ENCODE measurements at places on chromosomes 2 and 18.
A peak's percentile ranks its signal among the peaks of the same experiment; 100 is the strongest.

DNA sequence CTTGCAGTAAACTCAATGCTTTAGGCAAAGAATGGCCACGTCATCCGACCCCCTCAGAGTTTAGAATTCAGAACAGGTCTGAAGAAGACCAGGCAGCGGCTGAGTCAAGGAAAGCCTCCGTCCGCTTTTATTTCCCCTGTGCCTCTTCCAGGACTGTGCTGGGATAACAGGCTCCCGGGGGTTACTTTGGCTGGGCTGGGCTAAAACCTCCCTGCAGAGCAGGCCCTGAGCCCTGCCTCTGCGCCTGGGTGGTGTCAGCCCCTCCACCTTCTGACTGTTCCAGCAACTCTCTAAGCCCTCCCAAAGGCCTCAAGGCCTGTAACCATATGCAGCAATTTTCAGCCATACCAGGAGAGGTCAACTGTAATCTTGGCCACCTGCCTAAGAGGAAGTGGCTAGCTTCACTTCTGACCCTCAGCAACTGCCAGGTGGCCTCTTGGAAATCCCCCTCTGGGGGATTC lies 166.5 kb downstream of the RPIA start:
- no peak for DNase-seq

DNA sequence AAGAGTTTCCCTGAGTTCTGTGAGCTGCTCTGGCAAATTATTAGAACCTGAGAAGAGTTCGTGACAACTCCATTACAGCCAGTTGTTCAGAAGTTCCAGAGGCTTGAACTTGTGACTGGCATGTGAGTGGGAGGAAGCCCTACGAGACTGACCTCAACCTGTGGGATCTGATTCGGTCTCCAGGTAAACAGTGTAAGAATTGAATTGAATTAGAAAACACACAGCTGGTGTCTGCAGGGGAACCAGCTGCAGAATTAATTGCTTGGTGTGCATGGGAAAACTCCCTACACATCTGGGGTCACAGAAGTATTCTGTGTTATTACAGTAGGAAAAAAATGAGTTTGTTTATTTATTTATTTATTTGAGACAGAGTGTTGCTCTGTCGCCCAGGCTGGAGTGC lies 14.0 kb upstream of the ITSN2 start:
- no peak for DNase-seq

GRCh38 chr2:626491-627339 lies 50.5 kb downstream of the TMEM18 start:
- DNase-seq: no peak

- no peak for DNase-seq
Measured at GRCh38 chr2:120470041-120470965, 124.4 kb downstream of the INHBB start.

- peak; percentile 69 for DNase-seq
Measured at GRCh38 chr2:233990261-233990798, 60.2 kb upstream of the SPP2 start.

GRCh38 chr18:35158728-35159450 lies 81.9 kb upstream of the ZNF397 start:
- peak; percentile 17 for DNase-seq

GRCh38 chr2:216695401-216695821 lies at the start of gene IGFBP5:
Gene IGFBP5, minus strand, starts transcription at chr2:216695549. Its CDS starts 774 bp downstream, at chr2:216694775.
- no peak for DNase-seq

DNA sequence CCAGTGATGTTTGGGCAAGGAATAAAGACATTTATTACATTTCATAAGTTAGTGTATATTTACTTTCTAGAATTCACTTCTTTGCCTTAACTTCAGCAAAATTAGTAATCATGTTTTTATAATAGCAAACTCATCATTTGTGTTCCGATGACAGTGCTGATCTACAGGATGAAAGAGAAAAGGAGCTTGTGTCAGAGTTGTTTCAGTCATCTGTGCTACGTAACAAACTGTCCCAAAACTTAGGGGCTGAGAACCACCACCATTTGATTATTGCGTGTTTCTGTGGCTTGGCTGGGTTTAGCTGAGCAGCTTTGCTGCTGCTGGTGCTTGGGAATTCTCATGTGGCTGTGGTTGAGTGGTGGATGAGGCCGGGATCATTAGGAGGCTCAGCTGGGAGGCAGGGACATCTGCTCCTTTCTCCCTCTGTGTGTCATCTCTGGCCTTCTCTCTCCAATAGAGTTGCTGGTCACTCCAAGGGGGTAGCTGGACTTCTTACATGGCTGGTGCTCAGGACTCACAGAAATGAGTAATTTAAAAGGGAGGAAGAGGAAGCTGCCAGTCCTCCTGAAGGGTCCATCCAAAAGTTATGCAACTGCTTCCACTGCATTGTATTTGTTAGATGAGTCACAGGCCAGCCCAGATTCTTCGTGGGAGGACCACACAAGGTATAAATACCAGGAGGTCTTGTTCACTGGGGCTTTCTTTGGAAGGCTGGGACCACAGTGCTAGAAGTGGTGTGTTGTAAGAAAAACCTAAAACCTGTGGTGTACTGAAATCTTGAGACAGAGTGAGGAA lies 43.4 kb upstream of the HAAO start:
- no peak for DNase-seq

GRCh38 chr2:201057087-201057521 lies 14.4 kb downstream of the HYCC2 start:
- DNase-seq: no peak

DNA sequence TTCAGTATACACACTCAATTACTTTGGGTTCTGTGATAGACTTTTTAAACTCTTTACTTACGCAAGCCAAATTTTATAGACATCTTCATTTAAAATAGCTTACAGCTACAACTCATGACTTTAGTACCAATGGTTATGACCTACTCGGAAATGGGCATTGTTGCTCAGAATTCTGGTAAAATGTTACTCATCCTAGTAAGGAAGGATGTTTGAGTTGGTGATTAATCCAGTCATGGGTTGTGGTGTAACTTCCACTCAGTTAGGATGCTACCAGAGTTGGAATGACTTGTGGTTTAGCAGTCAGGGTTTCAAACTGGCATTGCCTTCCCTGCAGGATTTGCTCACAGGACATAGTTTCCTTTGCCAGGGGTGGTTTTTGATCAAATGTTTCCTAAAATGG lies 7.4 kb upstream of the NPC1 start:
- DNase-seq: no peak

DNA sequence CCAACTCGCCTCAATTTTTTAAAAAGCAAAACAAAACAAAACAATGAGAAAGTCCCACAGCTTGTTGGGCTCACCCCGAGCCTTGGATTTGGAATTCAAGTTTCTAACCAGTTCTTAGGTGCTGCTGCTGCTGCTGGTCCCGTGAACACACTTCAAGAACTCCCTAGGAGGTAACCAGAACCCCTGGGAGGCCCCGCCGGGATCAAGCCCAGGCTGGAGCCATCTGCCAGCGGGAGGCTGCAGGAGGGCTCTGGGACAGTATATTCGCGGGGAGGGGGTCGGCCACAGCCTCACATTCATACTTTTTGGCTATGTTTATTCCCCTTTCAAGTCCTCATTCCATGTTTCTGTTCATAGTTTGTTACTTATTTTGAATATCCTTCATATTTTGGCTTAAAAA lies 223.4 kb downstream of the TFCP2L1 start:
- no peak for DNase-seq

- DNase-seq: no peak
Measured at GRCh38 chr18:73697353-73697752, 450.3 kb downstream of the FBXO15 start.

DNA sequence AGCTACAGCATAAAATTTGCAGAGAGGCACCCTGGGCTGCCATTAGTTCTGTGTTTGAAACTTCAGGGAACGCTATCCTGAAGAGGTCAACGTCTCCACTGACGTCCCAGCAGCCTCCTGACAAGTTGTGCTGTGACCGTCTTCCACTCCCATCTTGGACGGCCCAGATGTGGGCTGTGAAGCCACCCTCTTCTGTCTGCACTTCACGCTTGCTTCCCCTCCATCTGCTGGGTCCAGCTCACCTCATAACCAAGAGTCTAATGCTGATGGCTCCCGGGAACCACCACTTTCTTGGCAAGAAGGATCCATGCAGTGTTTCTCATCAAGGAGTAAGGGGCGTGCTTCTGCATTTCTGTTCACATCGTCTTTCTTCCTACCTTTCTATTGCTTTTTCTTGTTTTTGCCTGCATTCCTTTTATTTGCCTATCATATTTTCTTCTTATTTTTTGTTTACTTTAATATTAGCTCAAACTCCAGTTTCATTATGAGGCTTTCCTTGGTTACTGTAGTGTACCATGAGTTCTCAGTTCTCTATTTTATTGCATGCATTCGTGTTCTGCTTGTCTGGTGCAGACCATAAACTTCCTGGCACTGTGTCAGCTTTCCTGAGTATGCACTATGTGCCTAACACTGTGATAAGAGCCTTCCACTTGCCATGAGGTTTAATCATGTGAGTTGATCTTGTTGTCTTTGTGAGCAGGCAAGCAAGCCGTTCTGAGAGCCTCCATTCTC lies 631.8 kb upstream of the RAB6C start:
- no peak for DNase-seq

DNA sequence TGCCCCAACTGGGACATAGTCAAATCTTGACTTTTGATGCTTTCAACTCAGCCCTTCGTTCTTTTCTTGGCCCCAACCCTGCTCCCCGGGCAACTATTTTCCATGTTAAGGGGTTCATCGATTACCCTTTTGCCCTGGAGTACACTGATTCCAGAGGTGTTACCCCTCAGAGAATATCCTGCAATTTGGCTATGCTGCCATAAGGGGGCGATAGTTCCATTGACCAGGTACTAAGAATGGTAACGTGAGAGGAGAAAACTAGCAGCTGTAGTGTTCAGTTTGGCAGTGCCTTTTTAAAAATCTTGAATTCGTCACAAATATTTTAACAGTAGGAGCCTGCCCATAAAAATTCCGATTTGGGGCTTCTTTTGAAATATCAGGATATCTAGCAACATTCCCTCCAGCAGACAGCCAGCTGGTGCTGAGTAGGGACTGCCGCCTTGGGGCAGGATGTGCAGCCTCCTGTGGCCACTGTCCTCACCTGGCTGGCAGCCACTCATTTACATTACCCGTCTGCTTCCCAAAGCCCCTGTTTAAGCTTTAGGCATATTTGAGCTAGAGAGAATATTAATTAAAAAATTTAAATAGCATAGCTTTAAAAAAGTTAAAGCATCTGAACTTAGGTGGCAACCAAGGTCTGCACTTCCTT lies 146.3 kb upstream of the SKOR2 start:
- no peak for DNase-seq

DNA sequence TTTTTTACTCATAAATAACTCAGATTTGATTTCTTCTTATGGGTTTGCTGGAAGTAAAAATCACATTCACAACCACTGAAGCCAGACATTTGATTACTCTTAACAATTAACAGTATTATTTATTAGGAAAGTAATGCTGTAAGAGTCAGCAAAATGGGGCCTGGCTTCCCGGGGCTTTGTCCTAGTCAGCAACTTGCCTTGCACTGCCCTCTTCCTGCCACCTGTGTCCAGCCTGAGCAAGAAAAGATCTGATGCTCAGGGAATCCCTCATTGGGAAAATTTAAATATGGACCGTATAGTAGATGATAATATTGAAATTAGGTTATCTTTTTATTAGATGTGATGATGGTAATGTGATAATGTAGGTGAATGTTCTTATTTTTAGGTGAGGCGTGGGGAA lies 30.8 kb upstream of the ACYP2 start:
- DNase-seq: no peak

DNA sequence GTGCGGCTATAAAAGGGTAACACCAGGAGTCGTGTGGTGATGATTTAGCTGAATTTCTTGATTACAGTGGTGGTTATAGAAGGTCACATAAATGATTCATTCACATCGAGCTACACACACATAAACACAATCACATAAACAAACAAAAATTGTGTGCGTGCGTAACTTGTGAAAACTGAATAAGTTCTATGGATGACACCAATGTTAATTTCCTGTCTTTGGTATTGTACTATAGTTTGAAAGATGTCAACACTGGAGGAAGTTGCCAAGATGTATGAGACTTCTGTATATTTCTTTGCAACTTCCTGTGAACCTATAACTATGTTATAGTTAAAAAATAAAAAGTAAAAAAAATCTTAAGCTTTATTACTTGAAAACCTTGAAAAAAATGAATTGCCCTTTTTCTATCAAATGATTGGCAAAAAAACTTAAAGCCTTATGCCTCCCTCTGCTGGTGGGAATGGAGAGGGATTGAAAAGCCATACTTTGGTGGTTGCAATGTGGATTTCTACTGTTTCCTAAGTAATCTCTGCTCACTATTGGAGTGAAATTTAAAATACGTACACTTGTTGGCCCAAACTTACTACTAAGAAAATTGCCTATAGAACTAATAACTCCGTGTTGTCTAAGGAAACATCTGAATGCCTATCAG lies 227.7 kb downstream of the RPIA start:
- no peak for DNase-seq

GRCh38 chr2:15665067-15665942 lies 73.6 kb downstream of the DDX1 start:
- no peak for DNase-seq

DNA sequence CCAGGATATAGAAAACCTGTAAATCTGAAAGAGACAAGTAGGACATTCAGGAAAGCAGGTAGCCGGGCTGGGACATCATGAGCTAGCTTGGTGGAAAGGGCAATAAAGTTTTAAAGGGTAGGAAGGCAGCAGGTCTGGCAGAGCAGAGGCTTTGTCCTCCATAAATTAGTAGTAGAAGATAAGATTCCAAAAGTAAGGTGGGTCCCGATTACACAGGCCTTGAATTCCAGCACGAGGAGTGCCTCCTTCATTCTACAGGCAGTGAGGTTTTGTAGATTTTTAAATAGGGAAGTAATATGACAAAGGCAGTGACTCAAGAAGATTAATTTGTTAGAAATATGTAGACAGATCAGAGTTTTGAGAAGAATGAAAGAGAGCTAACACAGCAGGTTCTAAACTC lies 160.7 kb downstream of the DTNB start:
- DNase-seq: no peak

DNA sequence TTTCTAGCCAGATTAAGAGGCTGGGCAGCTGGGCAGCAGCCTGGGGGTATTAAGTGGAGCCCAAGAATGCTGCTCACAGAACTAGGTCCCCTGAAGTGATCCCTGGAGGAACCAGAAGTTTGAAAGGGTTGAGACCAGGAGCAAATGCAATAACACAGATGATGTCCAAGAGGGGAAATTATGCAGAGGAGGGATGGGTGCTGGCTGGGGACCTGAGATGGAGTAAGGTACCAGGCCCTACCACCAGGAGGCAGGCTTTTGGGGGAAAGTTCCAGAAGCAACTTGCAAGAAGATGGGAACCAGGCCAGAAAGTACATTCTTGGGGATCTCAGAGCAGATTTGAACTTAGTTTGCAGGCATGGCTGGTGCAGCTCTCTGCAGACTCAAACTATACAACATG lies 175.1 kb downstream of the NCK2 start:
- peak; percentile 13 for DNase-seq

All from activated T-helper 1 cell treated with anti-CD3 and anti-CD28 coated beads, Interleukin-12 subunit alpha, Interleukin-12 subunit beta, Interleukin-2, Interleukin-4 antibody, amounts not matched to agents 30 ng/mL and 10 ng/mL and 1 ng/mL, durations not matched to agents 14 hours and 24 hours and 36 hours (primary cell).